Activated CD4-positive, alpha-beta memory T cell treated with anti-CD3 and anti-CD28 coated beads for 36 hours (primary cell): ENCODE measurements at places on chromosomes 4 and X. TPM values are rescaled to one million over a fixed set of nuclear protein-coding genes. Genes with fewer than 3 reads are reported as not detected.

SOX3 gene
- not detected for total RNA-seq

GPRASP1 gene
- 4.1 TPM for total RNA-seq

KIAA1210 gene
- not detected for total RNA-seq

ALPK1 gene
- 22.9 TPM for total RNA-seq

CXCR3 gene
- 31.1 TPM for total RNA-seq

NOX1 gene
- not detected for total RNA-seq

MTNR1A gene
- not detected for total RNA-seq

DDIT4L gene
- 0.24 TPM for total RNA-seq

PPM1K gene
- 63.7 TPM for total RNA-seq

PCDH18 gene
- 0.07 TPM for total RNA-seq

CDKN2AIP gene
- 23.0 TPM for total RNA-seq

NR3C2 gene
- 4.3 TPM for total RNA-seq

HSFX4 gene
- total RNA-seq: not detected

CT55 gene
- total RNA-seq: not detected

ARHGAP6 gene
- not detected for total RNA-seq

PDLIM5 gene
- 26.3 TPM for total RNA-seq

ADGRG2 gene
- not detected for total RNA-seq

SAGE1 gene
- not detected for total RNA-seq

TRIM60 gene
- not detected for total RNA-seq

INPP4B gene
- total RNA-seq: 63.9 TPM

GPRASP2 gene
- 1.7 TPM for total RNA-seq

TRAPPC11 gene
- 29.7 TPM for total RNA-seq

H2AZ1 gene
- total RNA-seq: 731 TPM

UPF3B gene
- total RNA-seq: 14.8 TPM

ARHGEF6 gene
- 52.7 TPM for total RNA-seq

H2BW2 gene
- not detected for total RNA-seq

CDX4 gene
- total RNA-seq: not detected

TRIM61 gene
- total RNA-seq: 1.0 TPM

PAGE1 gene
- not detected for total RNA-seq

GPAT3 gene
- total RNA-seq: 7.2 TPM
